H4 (cell line): ENCODE measurements at places on chromosomes 12 and 14. TPM values are rescaled to one million over a fixed set of nuclear protein-coding genes. Genes with fewer than 3 reads are reported as not detected.

- DNase-seq, result no peak
These were observed 30.0 kb downstream of the RASSF8 start for GRCh38 chr12:25988505-25988904.

DNA sequence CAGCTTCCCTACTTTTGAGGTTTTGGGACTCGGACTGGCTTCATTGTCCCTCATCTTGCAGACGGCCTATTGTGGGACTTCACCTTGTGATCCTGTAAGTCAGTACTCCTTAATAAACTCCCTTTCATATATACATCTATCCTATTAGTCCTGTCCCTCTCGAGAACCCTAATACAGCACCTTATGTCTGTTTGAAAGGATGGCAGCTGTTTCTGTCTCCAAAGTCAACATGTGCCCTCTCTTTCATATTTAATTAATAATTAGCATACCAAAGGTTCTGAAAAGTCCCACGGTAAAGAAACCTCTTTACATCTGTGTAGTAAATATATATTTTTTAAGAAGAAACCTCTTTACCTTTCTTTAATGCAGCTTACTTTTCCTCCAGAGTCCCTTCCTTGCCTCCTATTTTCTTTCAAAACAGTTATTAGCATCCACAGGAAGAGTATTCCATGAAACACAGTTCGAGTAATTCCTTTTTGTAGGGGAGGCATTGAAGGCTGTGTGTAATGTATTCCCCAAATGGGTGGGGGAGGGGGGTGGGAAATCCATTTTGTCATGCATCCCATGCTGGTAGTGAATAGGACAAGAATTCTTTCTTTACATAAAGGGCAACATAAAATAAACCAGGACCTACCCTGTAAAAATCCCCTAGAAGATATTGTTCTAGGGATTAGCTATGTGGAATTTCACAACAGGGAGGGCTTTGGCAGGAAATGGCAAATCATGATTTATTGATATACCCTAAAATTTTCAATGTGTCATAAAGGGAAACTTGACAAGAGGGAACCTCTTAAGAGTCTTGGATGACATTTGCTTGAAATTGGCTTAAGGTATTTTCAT lies 241.5 kb downstream of the SUDS3 start:
- DNase-seq, result no peak

- DNase-seq, result no peak
These were observed 17.7 kb downstream of the SPPL3 start for GRCh38 chr12:120886199-120887018.

GRCh38 chr12:114096461-114096860 lies 130.3 kb upstream of the RBM19 start:
- no peak for DNase-seq

The ACYP1 gene
- 9.7 and 14.8 TPM in 2 replicates for total RNA-seq

The TMEM263 gene
- 56.7 and 65.5 TPM in 2 replicates for total RNA-seq

GRCh38 chr14:33524244-33524643 lies 426.6 kb downstream of the EGLN3 start:
- DNase-seq, result no peak

The TMEM63C gene
- 0.77 and 1.3 TPM in 2 replicates for total RNA-seq

The TEX22 gene
- 0.04 TPM in 1 of 2 replicates, not detected in the other for total RNA-seq

DNA sequence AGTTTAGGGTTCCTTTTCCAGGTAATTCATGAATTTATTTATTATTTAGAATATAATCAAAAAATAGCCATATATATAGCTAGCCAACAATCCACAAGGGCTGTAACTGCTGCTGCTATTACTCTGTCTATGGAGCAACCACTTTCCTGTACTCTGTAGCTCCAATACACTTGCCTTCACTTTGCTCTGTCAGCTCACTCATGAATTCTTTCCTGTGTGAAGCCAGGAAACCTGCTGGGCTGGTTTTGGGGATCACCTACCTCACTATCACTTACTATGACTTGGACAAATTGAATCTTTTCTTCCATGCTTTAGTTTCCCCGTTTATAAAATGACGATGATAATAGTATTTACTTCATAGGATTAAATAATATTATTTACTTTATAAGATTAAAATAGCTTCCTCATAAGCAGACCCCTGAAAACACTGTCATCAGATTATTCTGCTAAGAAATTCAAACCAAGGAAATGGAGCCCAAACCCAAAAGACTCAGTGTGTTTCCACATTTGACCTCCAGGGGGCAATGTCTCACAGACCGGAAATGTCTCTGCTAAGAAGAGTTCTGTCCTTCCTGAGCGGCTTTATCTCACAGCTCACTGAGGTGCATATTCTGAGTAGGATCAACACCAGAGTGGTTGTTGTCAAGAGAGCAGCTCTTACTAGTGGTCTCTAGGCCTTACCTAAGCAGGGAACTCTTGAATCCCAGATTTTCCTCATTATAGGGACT lies 457.1 kb downstream of the DAD1 start:
- DNase-seq, result peak; percentile 14

- no peak for DNase-seq
These were observed 41.7 kb upstream of the DDX11 start for GRCh38 chr12:31031951-31032335.

GRCh38 chr12:2654311-2654710 lies 140.5 kb upstream of the FKBP4 start:
- no peak for DNase-seq
